ENCODE measurements at places on chromosomes 16 and 17.

DNA sequence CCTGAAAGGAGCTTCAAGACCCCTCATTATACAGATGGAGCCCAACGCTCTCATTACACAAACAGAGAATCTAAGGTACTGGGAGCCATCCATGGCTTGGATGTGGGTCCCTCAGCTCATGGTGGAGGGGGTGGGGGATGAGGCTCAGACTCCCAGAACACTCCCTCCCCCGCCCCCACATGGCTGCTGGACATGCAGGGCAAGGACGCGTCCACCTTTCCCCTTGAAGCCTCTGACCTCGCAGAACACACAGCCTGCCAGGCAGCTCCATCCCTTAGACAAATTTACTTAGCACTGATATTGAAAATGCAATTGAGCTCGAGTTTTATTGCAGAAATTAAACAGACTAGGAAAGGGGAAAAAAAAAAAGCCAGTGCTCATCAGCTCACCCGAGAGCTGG is 203.9 kb downstream of the ZNF423 start:
- DNase-seq = no peak

DNA sequence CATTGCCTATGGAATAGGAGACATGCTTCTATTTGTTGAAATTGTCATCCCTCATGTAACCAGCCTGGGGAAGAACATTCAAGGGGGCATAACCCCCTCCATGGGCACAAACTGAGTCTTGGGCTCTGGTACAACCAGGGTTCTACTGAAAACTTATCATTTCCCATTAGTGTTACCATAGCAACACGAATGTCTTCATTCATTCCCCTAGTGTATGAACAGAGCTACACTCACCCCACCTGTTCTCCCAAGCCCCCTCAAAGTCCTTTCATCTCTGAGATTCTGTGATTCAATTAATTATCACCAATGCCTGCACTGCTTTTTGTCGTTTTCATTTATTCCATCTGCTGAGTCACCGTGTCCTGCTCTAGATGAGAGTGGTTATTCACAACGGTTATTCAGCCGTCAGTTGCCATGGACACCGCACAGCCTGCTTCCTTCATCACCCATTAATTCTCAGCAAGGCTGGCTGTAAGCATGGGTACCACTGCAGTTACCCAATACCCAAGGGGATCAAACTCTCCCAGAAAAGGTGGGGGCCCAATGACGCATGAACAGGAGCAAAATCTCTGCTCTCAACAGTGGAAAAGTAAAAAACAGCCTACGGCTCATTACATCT is 1.6 kb upstream of the GAST start:
- DNase-seq = no peak

GRCh38 chr16:15545544-15545943 is 97.4 kb downstream of the MARF1 start:
- DNase-seq = no peak

DNA sequence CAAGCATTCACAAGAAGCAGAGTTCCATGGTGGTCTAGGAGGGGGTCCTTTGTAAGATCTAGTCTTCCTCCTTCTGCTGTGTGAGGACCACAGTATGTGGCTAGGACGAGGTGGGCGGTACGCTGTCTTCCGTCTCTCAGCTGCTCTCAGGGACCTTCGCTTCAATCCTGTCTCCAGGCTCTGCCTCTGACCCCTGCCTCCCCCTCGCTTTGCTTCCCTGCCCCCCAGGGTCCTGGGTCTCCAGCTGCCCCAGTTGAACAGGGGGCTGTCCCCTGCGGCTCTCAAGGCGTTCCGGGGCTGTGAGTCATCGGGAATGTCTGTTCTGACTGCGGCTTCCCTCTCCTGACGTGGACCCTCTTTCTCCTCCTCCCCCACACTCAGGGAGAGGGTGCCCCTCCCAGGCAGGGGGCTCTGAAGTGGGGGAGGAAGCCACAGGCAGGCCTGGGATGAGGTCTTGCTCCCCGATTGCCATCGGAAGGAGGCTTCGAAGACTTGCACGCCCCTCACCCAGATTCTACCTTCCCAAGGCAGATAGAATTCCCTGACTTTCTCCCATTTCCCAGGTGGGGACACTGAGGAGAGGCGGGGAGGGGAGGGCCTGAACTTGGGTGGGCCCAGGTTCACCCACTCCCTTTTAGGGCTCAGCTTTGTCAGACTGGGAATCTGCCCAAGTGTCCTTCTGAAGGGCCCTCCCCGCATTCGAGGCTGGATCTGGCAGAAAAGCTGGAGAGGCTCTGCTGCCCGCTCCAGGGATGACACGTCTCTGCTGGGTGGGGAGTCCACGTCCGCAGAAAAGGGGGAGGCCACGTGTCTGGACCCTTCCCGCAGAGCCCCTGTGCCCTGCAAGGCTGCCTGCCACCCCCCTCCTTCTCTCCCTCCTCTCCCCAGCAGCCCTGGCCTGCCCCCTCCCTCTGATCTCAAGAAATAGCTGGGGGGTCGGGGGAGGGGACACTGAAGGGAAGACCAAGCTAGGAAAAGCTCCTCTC is 9.1 kb upstream of the COL1A1 start:
- DNase-seq = no peak

- no peak for DNase-seq
Observed at GRCh38 chr17:21278450-21279197, 5.9 kb upstream of the MAP2K3 start.

DNA sequence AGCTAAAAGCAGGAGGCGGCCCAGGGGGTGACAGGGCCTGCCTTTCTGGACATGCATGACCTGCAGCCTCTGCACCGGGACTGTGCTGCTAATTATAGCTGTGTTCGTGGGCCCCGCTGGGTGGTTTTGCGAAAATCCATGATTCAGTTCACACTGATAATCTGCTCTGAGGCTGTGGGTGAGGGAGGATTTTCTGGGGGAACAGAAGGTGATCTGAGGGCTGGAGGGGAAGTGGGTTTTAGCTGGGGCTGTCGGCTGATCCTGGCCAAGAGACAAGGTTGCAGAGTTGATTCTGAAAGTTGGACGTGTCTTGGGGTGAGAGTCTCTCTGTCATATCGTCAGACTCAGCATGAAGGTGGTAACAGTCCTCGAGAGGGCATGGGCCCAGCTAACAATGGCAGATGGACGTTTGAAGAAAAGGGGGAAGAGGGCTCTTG is 187.5 kb upstream of the ZNF469 start:
- no peak for DNase-seq

- no peak for DNase-seq
Observed at GRCh38 chr17:40203131-40203530, 16.0 kb upstream of the WIPF2 start.

GRCh38 chr17:1905190-1905913 is 75.5 kb downstream of the RPA1 start:
- peak; percentile 65 for DNase-seq

DNA sequence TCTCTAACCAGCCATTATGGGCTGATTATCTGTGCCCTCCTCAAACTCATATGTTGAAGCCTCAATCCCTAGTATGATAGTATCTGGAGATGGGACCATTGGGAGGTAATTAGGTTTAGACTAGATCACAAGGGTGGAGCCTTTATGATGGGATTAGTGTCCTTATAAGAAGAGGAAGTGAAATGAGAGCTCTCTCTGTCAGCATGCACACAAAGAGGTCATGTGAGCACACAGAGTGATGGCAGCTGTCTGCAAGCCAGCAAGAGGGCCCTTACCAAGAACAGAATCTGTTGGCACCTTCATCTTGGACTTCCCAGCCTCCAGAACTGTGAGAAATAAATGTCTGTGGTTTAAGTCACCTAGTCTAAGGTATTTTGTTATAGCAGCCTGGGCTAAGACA is 101.9 kb downstream of the PCTP start:
- DNase-seq = no peak

GRCh38 chr16:81940781-81941560 is 70.3 kb downstream of the SDR42E1 start:
- peak; percentile 19 for DNase-seq

GRCh38 chr16:1380195-1380594 is 28.5 kb downstream of the GNPTG start:
- DNase-seq = no peak

DNA sequence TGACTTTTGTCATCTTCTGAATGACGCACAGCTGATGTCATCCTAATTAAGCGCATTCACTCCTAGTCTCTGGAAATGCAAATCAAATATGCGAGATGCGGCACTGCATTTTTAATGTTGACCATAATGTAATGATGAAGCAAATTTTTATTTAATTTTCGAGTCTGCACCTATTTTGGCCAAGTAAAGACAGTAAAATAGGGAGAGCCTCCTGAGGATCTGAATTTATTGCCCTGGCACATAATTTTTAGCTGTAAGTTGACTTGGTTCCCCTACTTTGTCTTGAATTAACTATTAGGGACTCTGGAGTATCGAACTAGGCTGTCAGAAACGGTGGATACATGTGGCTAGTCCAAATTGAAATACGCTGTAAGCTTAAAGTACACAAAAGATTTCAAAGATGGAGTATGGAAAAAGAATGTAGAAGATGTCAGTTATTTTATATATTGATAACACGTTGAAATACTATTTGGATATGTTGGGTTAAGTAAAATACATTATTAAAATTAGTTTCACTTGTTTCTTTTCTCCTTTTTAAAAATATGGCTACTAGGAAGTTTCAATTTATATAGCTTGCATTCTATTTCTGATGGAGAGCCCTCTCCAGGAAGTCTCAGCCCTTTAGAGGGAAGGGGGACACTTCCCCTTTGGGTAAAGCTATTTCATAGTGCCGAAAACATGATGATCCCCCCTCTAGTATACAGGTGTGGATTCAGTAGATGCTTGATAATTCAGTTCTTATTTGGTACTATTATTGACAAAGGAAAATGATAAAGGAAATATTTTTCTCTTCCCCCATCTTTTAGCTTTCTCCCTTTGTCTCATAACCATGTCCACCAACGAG is 991 bp downstream of the KPNA2 start:
- no peak for DNase-seq

DNA sequence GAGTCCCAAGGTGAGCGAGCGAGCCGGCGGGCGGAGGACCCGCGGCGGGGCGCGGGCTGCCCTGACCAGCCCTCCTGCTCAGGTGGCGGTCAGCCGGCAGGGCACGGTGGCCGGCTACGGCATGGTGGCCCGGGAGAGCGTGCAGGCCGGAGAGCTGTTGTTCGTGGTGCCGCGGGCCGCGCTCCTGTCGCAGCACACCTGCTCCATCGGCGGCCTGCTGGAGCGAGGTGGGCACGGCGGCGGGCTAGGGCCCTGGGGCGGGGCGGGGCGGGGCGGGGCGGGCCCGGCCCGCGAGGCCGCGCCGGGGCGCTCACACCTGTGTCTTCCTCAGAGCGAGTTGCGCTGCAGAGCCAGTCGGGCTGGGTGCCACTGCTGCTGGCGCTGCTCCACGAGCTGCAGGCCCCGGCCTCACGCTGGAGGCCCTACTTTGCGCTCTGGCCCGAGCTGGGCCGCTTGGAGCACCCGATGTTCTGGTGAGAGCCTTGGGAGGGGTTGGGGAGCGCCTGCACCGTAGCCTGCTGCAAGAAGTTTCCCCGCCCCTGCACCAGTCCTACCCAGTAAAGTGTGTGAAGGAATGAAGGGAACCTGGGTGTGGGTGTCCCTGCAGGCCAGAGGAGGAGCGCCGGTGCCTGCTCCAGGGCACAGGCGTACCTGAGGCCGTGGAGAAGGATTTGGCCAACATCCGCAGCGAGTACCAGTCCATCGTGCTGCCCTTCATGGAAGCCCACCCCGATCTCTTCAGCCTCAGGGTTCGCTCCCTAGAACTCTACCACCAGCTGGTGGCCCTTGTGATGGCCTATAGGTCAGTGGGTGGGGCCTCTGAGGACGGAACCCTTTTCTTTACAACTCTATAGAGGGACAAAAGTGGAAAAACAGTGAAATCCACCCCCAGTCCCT is 802 bp downstream of the SETD6 start:
- no peak for DNase-seq

DNA sequence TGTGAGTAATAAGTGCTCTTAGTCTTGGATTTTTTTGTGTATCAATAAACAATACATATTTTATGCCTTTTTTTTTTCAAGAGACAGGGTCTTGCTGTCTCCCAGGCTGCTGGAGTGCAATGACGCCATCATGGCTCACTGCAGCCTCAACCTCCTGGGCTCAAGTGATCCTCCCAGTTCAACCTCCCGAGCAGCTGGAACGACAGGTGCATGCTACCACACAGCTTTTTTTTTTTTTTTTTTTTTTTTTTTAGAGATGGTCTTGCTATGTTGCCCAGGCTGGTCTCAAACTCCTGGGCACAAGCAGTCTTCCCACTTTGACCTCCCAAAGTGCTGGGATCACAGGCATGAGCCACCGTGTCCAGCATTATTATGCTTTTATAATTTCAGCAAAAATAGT is 13.0 kb downstream of the ACSF2 start:
- no peak for DNase-seq

DNA sequence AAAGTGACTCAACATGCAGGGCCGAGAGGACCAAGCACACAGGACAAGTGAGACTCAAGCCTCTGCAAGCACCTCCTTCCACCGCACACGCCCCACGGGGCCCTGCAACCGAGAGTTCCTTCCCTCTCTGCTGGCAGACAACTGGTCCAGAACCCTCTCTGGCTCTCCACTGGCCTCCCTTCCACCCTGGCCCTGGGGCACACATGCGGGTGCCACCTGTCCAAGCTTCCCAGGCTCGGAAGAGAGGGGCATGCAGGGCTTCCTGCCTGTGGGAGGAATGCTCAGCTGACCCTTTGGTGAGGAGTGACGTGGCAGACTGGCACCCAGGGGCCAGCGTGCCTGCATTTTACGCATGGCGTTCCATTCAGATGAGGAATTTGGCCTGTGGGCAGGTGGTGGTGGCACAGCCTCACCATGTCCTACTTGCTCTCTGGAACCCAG is 59.8 kb downstream of the PIPOX start:
- DNase-seq = no peak

DNA sequence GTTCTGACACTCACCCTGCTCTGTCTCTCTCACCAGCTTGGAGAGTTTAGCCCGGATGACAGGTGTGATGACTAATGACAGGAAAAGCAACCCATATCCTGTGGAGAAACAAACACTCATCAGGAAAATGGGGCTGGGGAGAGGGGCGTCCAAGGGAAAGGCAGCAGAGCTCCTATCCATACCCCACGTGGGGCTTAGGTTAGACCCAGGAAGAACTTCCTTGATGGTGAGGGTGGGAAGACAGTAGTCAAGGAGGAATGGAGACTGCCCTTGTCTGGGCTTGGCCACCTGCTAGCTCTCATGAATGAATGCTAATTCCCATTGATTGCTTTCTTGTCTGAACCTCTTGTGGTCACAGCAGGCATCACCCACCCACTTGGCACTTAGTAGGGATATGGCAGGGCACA is 3.8 kb downstream of the SLC46A1 start:
- no peak for DNase-seq

DNA sequence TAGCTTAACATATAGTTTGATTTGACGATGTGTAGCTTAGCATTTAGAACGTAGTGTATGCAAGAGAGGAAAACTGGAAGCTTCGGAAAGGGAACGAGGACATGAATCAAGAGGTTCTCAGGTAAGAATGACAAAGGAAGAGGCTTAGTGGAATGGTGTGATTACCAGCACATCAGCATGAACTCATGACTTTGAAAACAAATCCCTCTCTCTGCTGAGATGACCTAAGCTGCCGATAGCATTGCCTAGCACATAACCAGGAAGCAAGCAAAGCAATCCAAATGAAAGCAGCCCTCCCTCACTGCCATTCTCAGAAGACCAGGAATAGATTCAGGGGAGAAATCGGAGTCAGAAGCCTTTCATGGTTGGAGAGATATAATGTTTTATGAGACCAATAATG is 51.3 kb upstream of the CCL1 start:
- no peak for DNase-seq
